Stimulated activated CD8-positive, alpha-beta memory T cell treated with anti-CD3 and anti-CD28 coated beads, Interleukin-7, amount 100 ng/mL, for 1 hour (primary cell): ENCODE measurements at places on chromosomes 3 and 15.

DNA sequence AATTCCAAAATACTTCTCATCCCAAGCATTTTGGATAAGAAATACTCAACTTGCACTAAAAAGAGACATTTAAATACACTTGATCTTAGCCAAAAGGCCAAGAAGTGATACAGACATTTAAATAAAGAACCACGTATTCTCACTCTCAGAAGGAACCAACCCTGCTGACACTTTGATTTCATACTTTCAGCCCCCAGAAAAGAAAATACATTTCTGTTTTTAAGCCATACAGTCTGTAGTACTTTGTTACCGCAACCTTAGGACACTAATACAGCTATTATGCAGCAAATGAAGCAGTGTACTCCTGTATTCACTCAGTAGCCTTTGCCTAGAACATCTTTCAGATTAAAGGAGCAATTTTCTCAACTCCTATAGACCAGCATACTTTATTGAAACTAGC is 86.7 kb downstream of the TBC1D5 start:
- DNase-seq = no peak

GRCh38 chr3:148955544-148956346 is 35.6 kb upstream of the GYG1 start:
- no peak for DNase-seq

GRCh38 chr3:145698250-145698649 is 462.7 kb downstream of the PLOD2 start:
- no peak for DNase-seq

DNA sequence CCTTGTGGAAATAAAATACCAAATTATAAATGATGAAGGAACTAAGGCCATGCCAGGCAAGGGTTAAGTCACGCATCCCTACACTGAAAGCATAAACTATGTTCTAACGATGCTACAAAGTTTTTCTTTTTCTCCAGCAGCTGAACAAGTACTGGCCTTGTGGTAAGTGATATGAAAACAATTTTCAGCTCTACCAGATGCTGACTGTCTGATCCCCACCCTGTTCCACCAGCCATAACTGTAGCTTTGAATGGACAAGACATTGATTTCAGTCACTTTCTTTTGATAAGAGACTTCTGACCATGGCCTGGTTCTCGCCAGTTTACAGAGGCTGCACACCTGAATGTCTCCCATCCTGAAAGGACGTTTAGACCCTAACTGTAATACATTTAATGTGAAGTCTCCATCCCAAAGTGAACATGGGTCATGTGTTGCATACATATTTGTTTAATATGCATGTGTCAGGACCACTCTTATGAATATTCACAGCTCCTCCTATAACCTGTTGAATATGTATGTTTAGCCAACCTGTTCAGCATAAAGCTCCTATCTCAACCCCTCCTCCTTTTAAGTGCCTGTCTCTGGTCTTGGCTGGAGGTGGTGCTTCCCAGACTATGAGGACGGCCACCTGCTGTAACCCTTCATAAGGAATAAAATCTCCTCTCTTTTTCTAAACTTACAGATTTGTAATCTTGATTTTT is 33.4 kb downstream of the MASP1 start:
- no peak for DNase-seq

DNA sequence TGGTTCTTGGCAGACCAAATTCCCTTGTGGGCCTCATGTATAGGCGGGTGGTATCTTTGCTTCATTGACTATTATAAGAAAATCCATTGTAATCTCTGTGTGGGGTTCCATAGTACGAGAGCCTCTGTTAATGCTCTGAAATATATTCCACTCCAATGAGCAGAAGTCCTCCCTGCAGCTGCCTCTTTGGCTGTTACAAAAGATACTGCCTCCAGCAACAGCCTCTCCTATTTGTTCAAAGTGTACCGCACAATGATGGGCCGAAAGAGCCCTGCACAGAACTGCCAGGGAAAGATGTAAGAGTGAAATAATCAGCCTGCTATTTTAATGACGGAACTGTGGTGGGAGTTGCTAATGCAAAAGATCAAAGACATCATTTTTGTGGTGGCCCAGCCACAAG is 48.9 kb downstream of the GRK7 start:
- DNase-seq = no peak

DNA sequence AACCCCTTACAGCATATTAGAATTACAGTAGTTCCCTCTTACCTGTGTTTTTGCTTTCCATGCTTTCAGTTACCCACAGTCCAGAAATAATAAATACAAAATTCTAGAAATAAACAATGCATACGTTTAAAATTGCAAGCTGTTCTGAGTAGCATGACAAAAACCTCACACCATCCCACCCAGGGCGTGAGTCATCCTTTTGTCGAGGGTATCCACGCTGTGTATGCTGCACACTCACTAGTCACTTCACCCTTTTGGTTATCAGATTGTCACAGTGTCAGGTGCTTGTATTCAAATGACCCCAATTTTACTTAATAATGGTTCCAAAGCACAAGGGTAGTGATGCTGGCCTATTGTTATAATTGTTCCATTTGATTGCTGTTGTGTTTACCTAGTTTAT is 72.5 kb upstream of the P3H2 start:
- no peak for DNase-seq

GRCh38 chr3:147119346-147119745 is 287.0 kb downstream of the ZIC4 start:
- no peak for DNase-seq

DNA sequence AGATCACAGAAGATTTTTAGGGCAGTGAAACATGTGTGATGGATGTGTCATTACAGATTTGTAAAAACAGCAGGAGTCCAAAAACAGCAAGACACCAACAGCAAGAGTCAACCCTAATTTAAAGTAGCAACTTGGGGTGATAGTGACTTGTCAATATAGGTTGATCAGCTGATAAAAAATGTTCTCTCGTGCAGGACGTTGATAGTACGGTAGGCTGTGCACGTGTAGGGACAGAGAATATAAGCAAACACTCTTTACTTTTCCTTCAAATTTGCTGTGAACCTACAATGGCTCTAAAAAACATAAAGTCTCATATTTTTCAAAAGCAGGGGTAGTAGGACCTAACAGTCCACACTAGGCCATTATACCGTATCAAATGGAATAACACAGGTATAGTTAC is 120.8 kb downstream of the STAG1 start:
- DNase-seq = no peak

DNA sequence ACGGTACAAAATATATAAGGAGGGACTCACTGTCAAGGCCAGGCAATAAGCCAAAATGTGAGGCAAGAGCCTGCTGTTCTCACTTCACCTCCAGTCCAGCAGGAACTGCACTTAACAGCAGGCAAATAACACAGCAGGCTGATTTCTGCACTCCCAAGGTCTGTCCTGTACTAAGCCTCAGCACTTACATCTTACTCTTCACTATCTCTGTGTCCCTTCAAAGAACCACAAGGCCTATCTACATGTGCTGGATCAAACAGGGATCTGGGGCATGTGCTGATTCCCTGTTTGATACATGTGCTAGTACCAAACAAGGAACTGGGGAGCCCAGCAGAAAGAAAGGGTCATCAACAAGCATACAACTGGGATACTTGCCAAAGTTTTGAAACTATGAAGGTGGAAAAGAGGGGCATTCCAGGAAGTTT is 22.2 kb downstream of the UACA start:
- DNase-seq = no peak

- DNase-seq = no peak
Observed at GRCh38 chr3:66490984-66491383, 9.8 kb downstream of the LRIG1 start.

DNA sequence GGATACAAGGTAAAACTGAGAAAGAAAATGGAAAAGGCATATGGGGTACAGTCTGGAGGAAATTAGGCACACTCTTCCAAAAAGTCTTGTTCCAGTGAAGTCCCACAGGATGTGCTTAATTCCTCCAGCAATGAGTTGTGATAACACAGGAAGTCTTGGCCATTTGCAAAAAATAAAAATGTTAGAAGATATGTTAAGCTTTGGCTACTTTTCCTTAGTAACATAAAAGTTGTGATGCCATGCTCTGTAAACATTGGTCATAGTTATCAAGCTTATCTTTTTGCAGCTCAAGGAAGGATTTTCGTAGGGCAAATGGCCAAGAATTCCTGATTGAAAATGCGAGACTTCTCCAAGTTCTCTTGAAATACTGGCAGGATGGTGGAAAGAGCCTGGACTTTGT is 26.4 kb downstream of the LNP1 start:
- no peak for DNase-seq

DNA sequence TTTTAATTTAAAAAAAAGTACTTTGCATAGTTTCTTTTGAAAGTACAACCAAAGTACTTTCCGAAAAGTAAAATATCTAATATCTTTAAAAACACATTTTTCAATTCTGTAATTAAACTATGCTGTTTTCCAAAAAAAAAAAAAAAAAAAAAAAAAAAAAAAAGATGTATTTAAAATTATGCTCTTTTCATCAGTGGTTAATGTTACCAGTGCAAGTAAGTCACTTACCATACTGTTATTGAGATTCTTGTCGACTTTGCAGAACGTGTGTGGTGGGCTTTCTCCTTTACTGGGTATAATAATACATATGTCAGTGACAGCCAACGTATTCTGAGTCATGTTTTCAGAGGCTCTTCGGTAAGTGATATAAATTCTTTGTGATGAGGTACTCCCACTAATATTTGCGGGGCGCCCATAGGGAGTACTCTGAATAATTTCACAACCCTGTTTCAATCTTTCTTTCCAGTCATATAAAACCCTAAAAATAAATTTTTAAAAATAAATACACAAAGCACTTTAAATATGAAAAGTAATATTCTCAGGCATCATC is 39.9 kb downstream of the DENND4A start:
- no peak for DNase-seq
